ENCODE measurements at places on chromosomes 7 and 10. TPM values are rescaled to one million over a fixed set of nuclear protein-coding genes. Genes with fewer than 3 reads are reported as not detected.

DNA sequence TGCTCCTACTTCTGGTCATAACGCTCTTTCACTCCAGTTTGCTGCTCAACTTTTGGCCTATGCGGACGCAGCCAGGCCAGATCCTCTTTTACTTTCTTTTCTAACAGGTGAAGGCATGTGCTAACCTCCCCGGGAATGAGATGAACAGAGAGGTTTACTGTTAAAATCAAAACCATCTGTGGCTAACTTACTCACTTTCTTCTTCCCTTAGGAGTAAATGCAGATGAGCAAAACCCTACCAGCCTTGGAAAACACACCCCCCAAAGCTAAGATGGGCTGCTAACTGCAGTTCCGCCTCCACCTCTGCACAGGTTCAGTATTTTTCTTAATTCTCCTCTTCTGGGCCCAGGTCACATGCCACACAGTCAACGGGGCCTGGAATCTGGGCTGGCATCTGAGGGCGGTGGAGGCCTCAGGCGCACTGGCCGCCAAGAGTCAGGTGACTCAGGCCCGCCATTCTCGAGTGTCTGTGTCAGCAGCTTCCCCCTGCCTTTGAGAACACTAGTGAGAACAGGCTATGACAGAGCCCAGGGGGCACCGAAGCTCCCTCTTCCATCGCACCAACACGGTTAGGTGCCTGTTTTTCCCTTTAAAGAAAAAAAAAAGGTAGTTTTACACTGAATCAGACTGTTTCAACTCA lies 11.1 kb downstream of the FAM53B start:
- no peak for DNase-seq

- peak; percentile 80 for DNase-seq
Observed at GRCh38 chr10:133357285-133358161, at the start of gene FUOM. TSS of gene FUOM (minus strand) at chr10:133358019. CDS start at chr10:133358007, 12 bp downstream.

- DNase-seq, result no peak
Observed at GRCh38 chr10:124198871-124199270, 105.5 kb upstream of the CHST15 start.

- peak; percentile 75 for DNase-seq
Observed at GRCh38 chr10:118568327-118568848, 27.1 kb downstream of the PRLHR start.

DNA sequence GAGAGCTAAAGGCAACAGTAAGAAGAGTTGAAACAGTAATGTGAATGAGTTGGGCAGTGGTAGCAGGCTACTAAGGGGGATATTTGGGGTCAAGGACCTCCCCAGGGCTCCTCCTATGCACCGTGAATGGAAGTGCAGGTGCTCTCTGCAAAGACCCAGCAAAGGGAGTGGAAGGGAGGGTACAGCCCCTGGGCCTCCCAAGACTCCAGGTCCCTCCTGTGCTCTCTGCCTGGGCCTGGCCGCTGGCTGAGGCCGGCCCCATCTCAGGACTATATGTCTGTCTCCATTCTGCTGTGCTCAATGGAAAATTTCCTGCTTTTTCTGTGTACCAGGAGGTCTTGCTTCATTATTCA lies 372.1 kb upstream of the MKI67 start:
- DNase-seq, result no peak

- DNase-seq, result no peak
Observed at GRCh38 chr7:91514591-91514990, 250.4 kb downstream of the FZD1 start.

- DNase-seq, result no peak
Observed at GRCh38 chr7:68417659-68418058, 1180.6 kb upstream of the AUTS2 start.

GRCh38 chr10:70232155-70232858 lies 922 bp downstream of the PPA1 start:
- peak; percentile 20 for DNase-seq

GRCh38 chr10:48897441-48897790 lies 42.2 kb downstream of the LRRC18 start:
- no peak for DNase-seq

GRCh38 chr7:129606803-129607202 lies 4.7 kb upstream of the NRF1 start:
- DNase-seq, result no peak

GRCh38 chr7:137146012-137146455 lies 197.5 kb downstream of the PTN start:
- DNase-seq, result peak; percentile 49

DNA sequence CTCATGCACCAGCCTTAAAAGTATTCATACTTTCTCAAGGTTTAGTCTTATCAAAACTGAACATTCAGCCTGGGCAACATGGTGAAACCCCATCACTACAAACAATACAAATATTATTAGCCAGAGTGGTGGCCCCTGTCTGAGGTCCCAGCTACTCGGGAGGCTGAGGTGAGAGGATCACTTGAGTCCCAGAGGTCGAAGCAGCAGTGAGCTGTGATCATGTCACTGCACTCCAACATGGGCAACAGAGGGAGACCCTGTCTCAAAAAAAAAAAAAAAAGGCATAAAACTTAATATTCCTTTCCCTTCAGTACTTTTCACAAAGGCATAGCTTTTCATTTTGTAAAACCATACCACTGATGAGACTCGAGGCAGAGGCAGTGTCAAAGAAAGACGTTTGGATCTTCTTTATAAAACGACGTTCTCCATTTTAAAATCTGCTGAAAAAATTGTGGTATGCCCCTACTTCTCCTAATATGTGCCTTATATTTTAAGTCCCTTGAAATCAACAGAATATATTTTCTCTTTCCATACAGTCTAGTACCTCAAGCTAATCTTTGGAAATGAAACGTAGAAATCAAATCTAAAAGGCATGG lies 1.9 kb downstream of the NSUN6 start:
- no peak for DNase-seq

- no peak for DNase-seq
Observed at GRCh38 chr10:61136139-61136538, 192.2 kb upstream of the RHOBTB1 start.

DNA sequence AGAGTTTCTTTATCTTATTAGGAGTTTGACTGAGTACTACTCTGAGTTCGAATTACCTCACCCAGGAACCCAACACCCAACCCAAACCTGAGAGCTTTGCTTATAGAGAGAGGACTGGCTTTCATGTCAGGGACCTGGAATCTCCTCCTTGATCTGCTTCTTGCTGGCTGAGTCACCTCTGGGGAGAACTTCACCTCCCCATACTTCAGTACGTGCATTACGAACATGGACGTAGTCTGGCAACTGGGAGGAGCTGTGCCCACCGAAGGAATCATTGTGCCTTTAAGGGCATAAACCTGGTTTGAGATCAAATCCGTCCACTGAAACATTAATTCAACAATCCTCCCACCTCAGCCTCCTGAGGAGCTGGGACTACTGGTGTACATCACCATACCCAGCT lies 12.2 kb upstream of the PSAP start:
- DNase-seq, result no peak

- DNase-seq, result no peak
Observed at GRCh38 chr7:142553216-142553615, 196.1 kb upstream of the PRSS1 start.

DNA sequence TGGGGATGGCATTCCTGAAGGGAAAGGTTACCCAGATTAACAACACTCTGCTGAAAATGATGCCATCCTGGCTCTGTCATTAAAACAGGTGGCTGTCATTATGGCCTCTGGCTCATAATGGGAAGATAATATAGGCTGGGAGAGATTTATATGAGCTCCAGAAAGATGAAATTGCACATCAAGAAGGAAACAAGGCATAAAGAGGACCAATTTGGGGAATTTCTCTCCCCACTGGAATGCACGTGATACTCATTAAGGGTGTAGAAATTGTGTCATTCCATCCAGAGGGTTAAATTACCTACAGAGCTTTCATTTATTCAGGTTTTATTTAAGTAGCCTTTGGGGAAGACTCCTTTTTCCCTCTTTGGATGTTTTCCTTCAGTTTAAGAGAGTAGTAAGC lies 71.6 kb upstream of the CELF2 start:
- DNase-seq, result no peak

DNA sequence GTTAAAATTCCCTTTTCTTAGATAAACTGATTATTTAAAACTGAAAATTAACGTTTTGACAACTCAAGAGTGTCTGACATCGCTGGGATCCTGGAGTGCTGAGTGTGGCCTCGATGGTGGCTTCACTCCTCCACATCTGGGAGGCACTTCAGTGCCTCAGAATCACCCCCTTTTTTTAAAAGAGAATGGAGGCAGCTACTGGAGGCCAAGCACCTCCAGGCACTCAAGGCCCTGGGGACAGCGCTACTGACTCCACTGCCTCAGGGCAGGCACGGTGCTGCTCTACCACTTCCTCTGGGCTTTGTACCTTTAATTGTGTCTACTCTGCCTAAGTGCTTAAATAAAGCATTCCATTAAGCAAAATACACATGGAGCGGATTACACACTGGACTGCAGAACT lies 27.2 kb upstream of the NCAPG2 start:
- no peak for DNase-seq

DNA sequence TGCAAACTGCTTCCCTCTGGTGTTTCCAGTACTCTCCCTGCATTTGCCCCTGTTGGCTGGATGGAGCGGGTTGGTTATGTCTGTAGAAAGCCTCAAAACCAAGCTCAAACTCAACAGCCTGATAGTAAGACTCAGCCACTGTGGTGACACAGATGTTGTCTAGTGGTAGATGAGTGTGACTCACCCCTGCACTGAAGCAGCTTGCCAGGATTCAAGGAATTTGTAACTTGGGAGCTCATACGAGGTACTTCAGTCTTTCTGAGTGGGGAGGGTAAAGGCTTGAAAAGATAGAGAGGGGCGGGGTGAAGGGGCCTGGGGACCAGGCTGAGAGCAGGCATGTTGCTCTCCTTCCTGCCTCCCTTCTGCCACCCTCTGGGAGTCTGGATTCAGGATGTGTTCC lies 22.9 kb upstream of the AQP1 start:
- peak; percentile 39 for DNase-seq

DNA sequence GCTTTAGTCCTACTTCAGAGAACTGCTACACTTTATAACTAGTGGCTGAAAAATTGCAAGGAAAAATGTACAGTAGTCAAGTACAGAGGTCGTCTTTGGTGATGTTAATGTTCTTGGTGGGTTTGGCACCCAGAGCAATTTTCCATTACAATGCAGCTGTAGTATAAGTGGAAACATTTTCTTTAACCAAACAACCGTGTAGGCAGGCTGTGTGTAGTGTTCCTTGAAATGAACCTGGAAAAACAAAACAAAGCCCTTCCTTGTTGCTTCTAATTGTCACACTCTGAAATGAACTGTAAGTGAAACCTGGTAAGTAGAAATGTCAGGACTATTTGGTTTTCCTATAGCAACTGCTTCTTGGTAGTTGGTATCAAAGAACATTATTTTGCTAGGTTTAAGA lies 256.9 kb downstream of the MDFIC start:
- DNase-seq, result no peak

- DNase-seq, result no peak
Observed at GRCh38 chr10:78780551-78780961, 288.2 kb upstream of the ZMIZ1 start.

- no peak for DNase-seq
Observed at GRCh38 chr10:76089556-76090180, 658.2 kb downstream of the LRMDA start.

- peak; percentile 59 for DNase-seq
Observed at GRCh38 chr10:97788552-97789442, 17.0 kb upstream of the SFRP5 start.

GRCh38 chr10:80569131-80569895 lies 31.6 kb downstream of the SH2D4B start:
- DNase-seq, result no peak

DNA sequence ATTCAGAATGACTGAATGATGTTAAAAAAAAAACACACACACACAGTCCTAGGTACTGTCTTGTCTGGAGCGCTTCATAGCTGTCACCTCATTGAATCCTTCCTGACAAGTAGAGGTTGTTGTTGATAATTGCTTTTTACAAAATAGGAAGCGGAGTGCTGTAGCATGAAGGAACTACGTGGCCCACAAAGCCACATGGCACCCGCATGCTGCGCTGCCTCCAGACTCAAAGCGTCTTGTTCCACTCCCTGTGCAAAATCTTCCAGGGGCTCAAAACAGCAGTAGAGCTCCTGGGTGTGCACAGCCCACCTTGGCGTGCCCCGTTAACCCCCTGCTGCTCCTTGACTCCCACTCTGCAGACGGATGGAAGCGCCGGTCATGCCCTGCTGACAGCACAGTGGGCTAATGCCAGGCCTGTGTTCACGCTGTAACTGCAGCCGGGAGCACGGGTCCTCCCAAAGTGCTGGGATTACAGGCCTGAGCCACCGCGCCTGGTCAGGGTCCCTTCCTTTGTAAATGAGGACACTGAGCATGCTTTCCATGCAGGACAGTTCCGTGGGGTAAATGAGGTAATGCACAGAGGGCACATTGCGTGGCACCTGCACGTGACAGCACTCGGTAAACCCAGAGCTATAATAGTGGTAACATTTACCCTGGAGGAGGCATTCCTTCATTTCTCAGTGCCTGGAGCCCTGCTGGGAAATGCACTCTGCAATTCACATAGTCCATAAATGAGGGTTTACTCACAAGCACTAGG lies 91.1 kb upstream of the GNA12 start:
- no peak for DNase-seq

DNA sequence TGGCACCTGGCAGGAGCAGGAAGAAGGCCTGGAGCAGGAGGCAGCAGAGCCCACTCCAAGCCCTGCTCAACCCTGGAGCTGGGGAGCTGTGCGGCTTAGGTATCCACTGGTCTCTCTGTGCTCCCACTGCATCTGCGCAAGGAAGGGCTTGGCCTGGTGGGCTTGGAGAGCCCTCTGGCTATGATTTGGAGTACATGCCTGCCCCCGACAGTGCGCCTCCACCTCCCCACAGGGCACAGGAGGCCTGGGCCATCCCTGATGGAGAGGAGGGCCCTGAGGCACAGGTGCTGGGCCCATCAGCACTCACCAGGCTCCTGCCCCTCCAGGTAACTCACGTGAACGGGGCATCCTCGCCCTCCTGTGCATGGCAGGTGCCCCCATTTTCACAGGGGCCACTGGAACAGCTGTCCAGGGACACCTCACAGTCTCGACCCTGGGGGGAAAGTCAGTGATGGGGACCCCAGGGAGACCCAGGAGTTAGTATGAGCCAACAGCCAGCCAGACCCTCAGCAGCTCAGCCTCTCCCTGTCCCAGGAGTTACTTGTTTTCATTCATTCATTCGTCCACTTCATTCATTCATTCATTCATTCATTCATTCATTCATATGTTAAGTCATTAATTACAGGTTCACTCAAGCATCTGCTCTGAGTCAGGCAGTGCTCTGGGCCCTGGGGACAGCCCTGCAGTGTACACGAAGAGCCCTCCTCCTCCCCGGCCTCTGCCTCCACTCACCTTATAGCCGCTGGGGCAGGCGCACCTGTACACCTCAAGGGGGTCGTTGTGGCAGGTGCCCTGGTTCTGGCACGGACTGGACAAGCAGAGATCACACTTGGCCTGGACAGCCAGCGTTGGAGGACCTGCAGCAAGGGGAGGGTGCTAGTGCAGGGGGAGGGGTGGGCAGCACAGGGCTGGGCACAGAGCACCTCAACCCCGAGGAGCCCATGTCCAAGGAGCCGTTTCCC lies 167.2 kb downstream of the SLIT1 start:
- DNase-seq, result no peak

TUBAL3 gene
- polyA plus RNA-seq, result not detected

FAM25G gene
- polyA plus RNA-seq, result not detected

SUGCT gene
- 57.8 TPM for polyA plus RNA-seq

EBF3 gene
- 0.12 TPM for polyA plus RNA-seq

FGFR2 gene
- 47.5 TPM for polyA plus RNA-seq

ZNF485 gene
- polyA plus RNA-seq, result 1.0 TPM

TMEM213 gene
- not detected for polyA plus RNA-seq

ITGB8 gene
- polyA plus RNA-seq, result 0.34 TPM

ZNF32 gene
- polyA plus RNA-seq, result 55.7 TPM

ARL5B gene
- polyA plus RNA-seq, result 18.8 TPM

HOXA5 gene
- not detected for polyA plus RNA-seq

MRPS17 gene
- polyA plus RNA-seq, result 34.4 TPM
